ENCODE measurements at places on chromosomes 12 and 14.

DNA sequence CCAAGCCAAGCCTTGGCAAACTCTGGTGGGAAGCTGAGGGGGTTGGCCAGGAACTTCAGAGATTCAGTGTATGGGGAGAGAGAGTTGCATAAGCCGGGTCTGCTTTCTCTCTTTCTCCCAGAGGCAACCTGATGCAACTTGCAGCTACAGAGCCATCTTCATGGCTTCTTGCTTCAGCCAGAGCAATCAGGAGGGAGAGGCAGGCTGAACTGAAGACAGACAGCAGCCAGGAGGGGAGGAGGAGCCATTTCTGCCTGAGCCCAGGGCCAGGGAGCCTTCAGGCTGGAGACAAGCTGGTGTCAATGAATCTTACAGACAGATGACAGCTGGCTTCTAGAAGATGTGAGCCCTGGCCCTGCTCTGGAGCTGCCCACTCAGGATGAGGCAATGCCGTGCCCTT lies 18.7 kb downstream of the NPC2 start:
- DNase-seq: no peak

GRCh38 chr12:122452701-122453285 lies 30.3 kb upstream of the CLIP1 start:
- DNase-seq: no peak

GRCh38 chr14:97592341-97592980 lies 795.3 kb downstream of the VRK1 start:
- no peak for DNase-seq

DNA sequence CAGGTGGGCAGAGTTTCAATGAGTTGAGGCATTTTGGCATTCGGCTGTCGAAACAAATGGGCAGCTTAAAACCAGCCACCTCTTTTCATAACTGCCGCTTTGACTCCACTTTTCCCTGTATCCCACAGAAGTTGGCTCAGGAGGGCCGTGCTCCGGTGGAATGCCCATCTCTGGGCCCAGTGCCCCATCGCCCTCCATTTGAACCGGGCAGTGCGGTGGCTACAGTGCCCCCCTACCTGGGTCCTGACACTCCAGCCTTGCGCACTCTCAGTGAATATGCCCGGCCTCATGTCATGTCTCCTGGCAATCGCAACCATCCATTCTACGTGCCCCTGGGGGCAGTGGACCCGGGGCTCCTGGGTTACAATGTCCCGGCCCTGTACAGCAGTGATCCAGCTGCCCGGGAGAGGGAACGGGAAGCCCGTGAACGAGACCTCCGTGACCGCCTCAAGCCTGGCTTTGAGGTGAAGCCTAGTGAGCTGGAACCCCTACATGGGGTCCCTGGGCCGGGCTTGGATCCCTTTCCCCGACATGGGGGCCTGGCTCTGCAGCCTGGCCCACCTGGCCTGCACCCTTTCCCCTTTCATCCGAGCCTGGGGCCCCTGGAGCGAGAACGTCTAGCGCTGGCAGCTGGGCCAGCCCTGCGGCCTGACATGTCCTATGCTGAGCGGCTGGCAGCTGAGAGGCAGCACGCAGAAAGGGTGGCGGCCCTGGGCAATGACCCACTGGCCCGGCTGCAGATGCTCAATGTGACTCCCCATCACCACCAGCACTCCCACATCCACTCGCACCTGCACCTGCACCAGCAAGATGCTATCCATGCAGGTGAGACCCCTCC lies 5.0 kb upstream of the RNU7-1 start:
- DNase-seq: no peak

GRCh38 chr14:44962334-44963043 lies 499 bp downstream of the TOGARAM1 start:
- no peak for DNase-seq

DNA sequence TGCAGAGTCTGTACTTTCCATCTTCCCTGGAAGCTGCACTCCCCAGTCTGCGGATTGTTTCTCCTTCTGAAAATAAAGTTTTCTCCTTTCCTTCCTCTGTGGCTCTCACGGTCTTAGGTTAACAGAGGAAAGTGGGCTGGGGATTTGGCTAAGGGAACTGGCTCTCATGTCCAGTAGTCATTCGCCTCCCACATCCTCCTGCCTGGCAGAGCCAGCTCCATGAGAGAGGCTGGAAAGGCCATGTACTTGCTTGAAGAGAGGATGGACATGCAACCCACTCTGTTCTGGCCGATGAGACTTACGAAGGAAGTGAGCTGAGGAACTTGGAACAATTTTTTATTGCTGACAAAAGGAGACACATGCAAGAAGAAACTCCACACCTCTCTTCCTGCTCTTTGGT lies 18.9 kb upstream of the RGS6 start:
- DNase-seq: no peak

DNA sequence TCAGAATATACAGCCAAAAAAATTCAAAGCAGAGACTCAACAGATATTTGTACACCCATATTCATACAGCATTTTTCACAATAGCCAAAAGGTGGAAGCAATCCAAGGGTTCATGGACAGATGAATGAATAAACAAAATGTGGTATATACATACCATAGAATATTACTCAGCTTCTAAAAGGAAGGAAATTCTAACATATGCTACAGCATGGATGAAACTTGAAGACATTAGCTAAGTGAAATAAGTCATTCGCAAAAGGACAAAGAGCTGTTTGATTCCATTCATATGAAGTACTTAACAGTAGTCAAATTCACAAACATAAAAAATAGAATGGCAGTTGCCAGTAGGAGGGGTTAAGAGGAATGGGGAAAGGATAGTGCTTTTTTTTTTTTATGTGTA lies 91.8 kb upstream of the ARID2 start:
- no peak for DNase-seq

DNA sequence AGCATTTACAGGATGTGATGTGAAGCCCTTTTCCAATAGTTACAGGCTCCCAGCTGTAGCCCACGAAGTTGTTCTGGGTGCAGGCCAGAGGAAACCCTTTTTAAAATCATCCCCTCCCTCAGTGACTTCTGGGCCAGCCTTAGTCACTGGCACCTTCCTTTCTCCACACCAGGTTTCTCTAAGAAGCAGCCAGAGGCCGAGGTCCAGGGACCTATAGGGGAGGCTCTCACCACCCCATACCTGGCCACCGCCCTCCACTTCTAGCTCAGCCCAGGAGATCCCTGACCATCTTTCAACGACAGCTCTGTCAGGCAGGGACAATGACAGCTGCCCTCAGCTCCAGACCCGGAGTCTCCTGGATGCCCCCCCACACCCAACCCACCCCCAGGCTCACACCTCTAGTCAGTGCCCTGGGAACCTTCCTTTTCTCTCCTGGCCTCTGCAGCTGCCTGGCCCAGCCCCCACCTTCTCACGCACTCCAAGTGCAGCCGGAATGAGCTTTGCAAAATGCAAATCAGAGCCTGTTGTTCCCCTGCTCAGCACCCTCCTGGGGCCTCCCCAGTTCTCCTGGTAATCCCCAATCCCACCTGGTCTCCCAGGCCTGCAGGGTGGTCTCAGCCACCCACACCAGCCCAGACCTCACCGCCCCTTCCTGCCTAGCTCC lies 46.7 kb downstream of the TESC start:
- DNase-seq: no peak

GRCh38 chr14:91381801-91382670 lies 35.6 kb downstream of the CCDC88C start:
- DNase-seq: no peak

DNA sequence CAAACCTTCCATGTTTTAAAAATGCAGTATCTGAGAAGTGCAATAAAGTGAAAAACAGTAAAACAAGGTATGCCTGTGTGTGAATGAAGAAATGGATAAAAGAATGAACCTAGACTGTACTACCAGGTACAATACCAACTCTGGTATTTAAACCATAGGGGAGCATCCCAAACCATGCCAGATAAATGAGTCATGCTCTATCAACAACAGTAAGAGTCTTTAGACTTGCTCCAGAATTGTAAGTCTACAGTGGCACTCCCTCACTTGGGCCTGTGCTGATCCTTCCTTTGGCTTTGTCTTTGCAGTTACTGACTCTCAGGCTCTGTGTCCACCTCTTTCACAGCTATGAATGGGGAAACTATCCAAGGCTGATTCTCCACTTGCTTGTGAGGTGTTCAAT lies 38.1 kb downstream of the BBS10 start:
- no peak for DNase-seq

GRCh38 chr12:105084251-105085250 lies at the start of gene ALDH1L2:
Gene ALDH1L2 (minus strand): TSS chr12:105084458. CDS start chr12:105084436, 22 bp downstream.
- peak; percentile 42 for DNase-seq
